ENCODE measurements at places on chromosomes 3 and 15. TPM values are rescaled to one million over a fixed set of nuclear protein-coding genes. Genes with fewer than 3 reads are reported as not detected.

Gene GRK7
- 0.07 TPM for total RNA-seq

Gene CYP8B1
- total RNA-seq, result not detected

Gene MAPKAPK3
- 205 TPM for total RNA-seq

Gene SERPINI2
- not detected for total RNA-seq

Gene C2CD4A
- total RNA-seq, result 0.67 TPM

Gene CASR
- total RNA-seq, result not detected

Gene CNTN6
- total RNA-seq, result not detected

Gene SCAANT1
- total RNA-seq, result not detected

Gene ADCY5
- not detected for total RNA-seq

Gene CCDC9B
- total RNA-seq, result 1.4 TPM

Gene MGLL
- 3.1 TPM for total RNA-seq

Gene CRELD1
- 13.0 TPM for total RNA-seq

Gene PTH1R
- total RNA-seq, result not detected

Gene BNC1
- total RNA-seq, result not detected

Gene ITIH1
- total RNA-seq, result not detected

Gene MYL3
- total RNA-seq, result not detected

Gene ASB14
- not detected for total RNA-seq

Gene TRAIP
- 23.2 TPM for total RNA-seq

Gene TM4SF1
- total RNA-seq, result not detected

Gene LRRC31
- total RNA-seq, result not detected

Gene AQP9
- not detected for total RNA-seq

Gene HIGD2B
- total RNA-seq, result 0.27 TPM

Gene TGM4
- total RNA-seq, result not detected

Gene IQCB1
- total RNA-seq, result 45.4 TPM

Gene C2CD4B
- 0.38 TPM for total RNA-seq

Gene RFT1
- 42.5 TPM for total RNA-seq

Gene FSTL1
- 1.0 TPM for total RNA-seq

Gene SHISA5
- total RNA-seq, result 65.9 TPM

Gene PRSS50
- not detected for total RNA-seq

Gene ERICH6
- not detected for total RNA-seq

Gene PLSCR5
- not detected for total RNA-seq

Gene SYNPR
- not detected for total RNA-seq

Gene KIF7
- 2.7 TPM for total RNA-seq

Gene LRRC34
- total RNA-seq, result 6.6 TPM

Gene SLCO3A1
- total RNA-seq, result 4.2 TPM

Gene SI
- total RNA-seq, result not detected

Gene RIOX2
- total RNA-seq, result 43.3 TPM

Gene TRMT10C
- total RNA-seq, result 49.4 TPM

Data from activated CD8-positive, alpha-beta T cell treated with anti-CD3 and anti-CD28 coated beads for 36 hours (primary cell).